COLO829 (cell line): ENCODE measurements at places on chromosomes 6 and 20.

GRCh38 chr6:44211284-44211683 is 5.4 kb upstream of the MYMX start:
- no peak for DNase-seq

GRCh38 chr20:11651138-11651537 is 266.6 kb upstream of the BTBD3 start:
- no peak for DNase-seq

GRCh38 chr6:133501675-133502270 is 260.6 kb downstream of the EYA4 start:
- no peak for DNase-seq

- DNase-seq = no peak
Observed at GRCh38 chr6:159378411-159379328, 209.5 kb downstream of the FNDC1 start.

DNA sequence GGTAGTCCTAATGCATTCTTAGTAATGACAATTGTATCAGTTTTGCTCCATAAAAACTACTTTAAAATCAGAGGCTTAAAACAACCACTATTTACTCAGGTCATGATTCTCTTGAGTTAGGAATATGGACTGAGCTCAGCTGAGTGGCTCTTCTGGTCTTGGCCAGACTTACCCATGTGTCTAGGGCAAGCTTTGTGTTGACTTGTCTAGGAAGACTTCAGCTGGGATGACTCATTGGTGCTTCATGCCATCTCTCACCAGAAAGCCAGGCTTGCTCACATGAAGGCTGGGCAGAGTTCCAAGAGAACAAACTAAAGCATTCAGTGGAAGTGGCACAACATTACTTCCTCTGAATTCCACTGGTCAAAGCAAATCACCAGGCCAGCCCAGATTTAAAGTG is 155.3 kb downstream of the DHX35 start:
- DNase-seq = peak; percentile 97

- DNase-seq = no peak
Observed at GRCh38 chr6:119036081-119036480, 42.4 kb downstream of the FAM184A start.

DNA sequence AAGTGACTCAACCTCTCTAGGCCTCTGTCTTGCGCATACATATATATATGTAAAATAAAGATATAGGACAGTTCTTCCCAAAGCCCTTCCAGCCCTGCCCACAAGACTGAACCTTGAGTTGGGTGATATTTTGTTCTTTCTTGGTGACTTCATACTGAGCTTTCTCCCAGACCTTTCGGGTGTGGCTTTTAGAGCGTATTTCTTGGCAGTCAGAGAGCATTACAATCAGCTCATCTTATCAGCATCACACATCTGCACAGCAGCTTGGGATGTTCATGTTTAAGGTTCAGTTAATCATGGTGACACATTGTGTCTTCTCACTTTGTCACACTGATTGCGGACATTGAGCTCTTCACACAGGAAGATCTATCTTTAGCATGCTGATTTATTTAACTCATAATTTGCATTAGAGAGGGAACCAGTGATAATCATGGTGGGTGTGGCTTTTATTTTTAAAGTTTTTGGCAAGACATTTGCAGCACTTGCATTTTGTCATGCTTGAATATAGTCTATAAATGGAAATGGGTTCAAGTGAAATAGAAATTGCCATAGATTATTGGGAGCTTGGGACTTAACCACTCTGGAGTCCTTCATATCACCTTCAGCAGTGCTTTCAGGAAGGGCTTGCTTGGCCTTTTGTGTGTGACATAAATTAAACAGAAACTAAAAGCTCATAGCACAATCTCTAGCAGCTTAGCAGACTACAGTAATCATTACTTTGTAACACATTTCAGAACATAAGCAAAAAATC is 8.3 kb downstream of the KIF3B start:
- DNase-seq = no peak

- DNase-seq = no peak
Observed at GRCh38 chr6:35321091-35321490, 21.3 kb upstream of the PPARD start.

DNA sequence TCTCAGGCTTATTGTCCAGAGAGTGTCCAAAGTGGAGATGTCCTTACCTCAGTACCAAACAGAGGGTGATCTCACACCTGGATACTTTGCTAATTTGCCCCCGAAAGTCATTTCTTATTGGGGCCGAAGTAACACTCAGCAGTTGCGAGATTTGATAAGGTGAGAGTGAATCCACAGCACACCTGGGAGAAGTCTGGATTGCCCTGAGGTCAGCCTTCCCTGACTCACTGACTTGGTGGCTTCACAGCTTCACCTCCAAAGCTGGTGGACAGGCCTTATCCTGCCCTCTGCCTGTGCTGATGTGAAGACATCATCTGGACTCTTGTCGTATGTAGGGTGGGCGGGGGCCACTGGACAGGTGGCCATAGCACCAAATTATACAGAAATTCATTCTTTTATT is 101.9 kb upstream of the ARMC2 start:
- DNase-seq = no peak

- no peak for DNase-seq
Observed at GRCh38 chr6:79134699-79135474, 56.8 kb upstream of the PHIP start.

DNA sequence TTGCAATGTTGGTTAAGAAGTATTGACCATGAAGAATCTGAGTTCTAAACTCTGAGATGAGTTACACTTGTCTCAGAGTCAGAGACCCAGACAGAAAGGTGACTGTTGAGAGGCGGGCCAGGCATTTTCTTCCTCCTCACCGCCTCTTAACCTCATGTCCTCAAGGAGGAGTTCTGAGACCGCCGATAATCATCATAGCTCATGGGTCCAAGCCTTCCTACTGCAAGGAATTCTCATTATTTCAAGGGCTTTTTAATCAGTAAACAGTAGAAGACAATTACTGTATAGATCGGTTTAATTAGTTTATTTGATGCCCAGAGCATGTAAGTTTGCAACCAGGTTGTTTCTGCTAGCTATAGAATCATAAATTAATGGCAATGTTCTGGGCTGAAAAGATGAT is 382.4 kb upstream of the MMS22L start:
- DNase-seq = no peak

DNA sequence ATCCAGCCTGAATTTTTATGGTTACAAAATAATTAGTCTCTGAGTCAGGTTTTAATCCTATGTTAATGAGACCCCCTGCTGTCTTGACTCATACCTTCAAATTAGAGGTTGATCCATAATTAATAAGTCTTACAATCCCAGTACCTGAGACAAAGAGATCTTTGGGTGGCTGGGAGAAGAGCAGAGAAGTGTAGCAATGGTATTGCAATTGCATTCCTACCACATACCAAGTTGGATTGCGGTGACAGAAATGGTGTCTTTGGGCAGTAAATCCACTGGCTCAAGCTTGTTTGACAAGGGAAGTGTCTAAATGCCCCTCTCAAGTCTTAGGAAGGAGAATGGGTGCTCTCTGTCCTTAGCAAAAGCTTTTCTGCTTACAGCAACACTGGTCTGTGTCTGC is 150.4 kb downstream of the BTBD3 start:
- no peak for DNase-seq

DNA sequence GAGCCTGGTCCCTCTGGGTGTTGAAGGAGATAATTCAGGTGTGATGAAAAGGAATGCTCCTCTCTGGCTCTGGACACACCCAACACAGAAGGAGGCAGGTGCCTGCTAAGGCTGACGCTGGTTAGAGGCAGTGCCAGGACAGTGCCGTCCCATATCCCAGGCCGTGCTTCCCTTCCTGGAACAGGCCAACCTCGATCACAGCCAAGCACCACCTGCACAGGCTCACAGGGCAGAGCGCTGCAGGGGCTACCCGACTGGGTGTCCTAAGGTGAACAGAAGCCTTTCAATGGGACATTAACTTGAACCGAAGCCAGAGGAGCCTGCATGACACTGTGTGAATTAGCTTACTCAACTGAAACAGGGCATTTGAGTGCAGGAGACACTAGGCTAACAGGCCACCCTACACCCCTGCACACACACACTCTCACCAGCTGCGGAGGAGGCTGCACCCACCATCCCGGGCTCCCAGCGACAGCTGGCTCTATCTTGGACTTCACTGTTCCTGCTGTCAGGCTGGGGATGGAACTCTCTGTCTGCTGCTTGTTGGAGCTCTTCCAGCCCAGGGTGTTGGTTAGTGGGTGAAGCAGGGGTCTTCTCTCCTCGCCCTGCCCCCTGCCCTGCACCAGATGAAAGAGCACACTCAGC is 347.2 kb downstream of the TAF4 start:
- no peak for DNase-seq

DNA sequence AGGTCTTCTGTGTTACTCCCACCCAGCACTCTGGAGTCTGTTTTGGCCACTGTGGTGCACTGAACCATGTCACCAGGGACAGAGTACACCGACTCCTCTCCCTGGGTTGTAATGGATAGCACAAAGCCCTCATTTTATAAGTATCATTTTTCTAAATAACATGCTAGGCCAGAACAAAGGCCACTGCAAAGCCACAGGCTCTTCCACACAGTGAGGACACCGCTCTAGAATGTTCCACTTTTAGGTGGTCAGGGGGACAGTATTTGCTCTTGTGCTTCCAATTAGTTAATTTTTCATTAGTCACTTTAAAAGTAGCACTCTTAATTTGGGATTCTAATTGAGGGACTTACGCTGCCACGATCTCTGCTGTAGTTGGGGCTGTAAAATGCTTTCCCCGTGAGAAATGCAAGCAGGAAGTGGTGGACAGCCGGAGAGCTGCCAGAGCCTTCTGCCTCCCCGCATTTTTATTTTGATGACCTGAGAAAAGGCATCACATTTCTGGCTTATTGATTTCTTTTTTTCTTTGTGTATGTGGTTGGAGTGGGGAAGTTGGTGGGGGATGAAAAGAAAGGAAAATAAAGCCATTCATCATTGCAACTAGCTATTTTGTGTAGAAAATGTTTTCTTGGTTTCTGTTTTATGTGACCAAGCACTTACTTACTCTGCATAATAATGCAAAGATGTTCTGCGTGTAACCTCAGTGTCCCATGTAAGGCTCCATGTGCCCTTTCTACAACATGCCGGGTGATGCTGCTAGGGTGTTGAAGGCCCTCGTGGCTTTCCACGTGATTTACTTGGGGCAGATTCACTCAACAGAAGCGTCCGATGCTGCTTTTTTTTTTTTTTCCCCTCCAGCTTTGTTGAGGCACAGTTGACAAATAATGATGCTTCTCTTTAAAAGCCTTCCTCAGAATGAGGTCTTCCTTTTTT is 195.9 kb downstream of the SASH1 start:
- DNase-seq = no peak

DNA sequence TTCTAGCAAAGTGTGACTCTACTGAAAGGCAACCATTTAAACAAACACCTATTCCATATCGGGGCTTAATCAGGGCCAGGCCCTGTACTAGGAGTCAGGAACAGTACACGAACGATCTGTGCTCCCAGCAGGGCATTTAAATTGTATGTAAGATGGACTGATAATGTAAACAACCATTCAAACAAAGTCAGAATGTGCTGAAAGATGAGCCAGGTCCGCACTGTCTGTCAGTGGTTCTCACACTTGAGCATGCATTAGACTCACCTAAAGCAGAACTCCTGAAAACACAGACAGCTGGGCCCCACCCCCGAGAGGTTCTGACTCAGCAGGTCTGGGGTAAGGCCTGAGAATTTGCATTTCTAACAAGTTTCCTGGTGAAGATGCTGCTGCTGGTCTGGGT is 81.6 kb downstream of the PXDC1 start:
- DNase-seq = no peak

DNA sequence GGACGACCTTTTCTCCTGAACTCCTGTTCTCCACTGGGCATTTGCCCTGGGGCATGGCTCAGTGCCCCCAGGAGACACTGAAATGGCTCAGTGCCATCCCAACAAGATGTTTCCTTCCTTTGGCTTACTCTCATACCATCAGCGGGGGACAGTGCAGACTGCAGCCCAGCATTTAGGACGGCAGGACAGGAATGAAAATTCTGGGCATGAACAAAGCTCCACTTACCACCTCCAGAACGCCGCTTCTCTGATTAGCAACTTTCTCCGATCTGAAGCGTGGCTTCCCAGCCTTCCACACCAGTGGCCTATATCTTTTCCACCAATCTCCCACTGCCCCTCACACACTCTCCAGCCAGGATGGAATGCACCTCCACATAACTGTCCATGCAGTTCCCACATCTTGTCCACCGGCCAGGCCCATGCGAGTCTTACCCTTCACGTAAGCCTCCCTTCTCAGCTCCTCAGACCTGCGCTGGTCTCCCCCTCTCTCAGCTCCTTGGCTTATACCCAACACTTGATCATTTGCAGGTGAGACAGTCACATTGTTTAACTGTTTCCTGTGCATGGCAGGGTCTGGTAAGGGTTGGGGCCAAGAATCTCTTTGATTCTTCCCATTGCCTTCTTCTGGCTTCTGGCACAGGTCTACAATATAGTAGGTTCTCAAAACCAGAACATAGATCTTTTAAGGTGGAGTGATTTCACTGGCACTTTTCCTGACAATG is 114.5 kb downstream of the FYN start:
- DNase-seq = no peak

DNA sequence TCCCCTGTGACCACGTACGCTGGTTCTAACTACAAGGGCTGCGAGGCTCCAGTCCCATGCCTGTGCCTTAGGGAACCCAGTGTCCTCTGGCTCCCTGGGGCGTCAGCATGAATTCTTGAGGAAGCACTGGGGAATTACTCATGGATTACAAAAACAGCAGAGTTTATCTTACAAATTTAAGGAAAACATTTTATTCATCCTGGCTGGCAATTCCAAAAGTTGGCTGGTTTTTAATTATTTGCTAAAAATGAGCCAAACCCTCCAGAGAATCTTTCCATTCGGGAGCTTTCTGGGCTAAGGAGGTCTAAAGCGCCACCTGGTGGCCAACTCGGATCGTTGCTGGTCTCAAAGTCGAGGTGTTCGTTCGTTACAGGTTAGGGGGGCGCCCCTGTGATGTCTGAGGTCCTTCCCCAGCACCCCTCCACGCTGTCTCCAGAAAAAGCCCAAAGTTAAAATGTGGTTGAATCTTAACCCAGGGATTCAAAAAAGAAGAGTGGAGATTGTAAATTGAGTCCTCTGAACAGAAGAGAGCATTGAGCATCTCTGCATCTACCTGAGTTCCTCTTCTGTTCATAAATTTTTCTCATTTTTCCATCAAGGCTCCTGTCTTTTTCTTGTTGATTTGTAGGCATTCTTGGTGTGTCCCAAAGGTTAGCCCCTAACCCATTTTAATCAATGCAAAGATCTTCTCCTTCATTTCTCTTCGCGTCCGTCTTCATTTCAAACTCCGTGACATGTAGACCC is 99.4 kb downstream of the BFSP1 start:
- no peak for DNase-seq

- DNase-seq = no peak
Observed at GRCh38 chr6:121492536-121492935, 57.1 kb downstream of the GJA1 start.

- no peak for DNase-seq
Observed at GRCh38 chr20:46107061-46107460, 11.1 kb upstream of the CD40 start.

- DNase-seq = no peak
Observed at GRCh38 chr6:165119231-165120020, 190.0 kb downstream of the C6orf118 start.

- no peak for DNase-seq
Observed at GRCh38 chr20:48667481-48667880, 160.3 kb downstream of the PREX1 start.
